ENCODE measurements at places on chromosomes 13 and 19.

GRCh38 chr13:26831336-26831908 lies 70.8 kb upstream of the GPR12 start:
- DNase-seq = no peak

GRCh38 chr13:112994084-112994780 lies 25.2 kb downstream of the MCF2L start:
- DNase-seq = no peak

DNA sequence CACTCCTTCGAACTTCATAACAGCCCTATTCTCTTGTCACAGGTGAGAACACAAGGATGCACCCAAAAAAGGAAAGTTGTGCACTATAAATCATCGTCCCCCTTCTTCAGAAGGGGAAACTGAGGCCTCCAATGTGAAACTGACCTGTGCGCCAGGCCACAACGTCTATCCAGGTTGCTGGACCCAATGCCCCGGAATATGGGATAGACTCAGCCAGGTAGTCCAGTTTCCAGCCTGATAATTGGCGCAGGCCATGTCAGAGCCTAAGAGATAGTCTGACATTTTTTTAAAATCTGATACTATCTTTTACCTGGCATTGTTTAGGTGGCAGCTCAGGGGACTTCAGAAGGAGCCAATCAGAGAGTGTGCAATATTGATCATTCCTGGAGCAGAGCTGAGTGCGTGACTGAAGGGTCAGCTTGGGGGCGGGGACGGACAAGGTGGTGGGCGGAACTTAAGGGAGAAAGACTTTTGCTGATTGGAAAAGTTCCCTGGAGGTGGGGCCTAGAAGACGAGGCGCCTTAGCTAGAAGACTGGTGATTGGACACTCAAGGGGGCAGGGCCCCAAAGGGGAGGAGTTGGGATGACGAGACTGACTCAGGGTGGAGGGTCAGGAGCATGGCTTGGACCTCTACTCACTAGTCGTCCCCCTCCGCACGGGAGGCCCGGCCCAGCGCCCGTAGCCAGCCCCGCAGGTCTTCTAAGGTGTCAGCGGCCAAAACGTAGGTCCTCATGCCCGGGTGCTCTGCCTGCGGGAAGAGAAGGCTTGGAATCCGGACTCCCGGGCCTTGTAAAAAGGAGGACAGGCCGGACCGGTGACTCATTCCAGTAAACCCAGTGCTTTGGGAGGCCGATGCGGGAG lies 8.5 kb downstream of the PLEKHA4 start:
- DNase-seq = peak; percentile 24

DNA sequence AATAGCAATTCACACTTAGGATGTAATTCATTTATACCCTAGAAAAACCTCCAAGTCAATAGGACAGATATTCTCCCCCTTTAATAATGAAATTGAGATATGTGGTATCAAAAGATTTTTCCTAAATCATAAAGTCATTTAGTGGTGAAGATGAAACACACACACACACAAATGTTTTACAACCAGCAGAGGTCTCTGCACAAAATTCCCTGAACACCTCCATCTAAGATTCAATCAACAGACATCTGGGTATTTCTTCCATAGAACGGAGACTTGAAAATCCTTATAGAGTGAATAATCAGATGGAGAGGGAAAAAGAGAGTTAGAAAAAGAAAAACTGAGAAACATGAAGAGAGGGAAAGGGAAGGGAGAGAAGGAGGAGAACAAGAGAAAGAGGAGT lies 52.8 kb downstream of the MYCBP2 start:
- no peak for DNase-seq

DNA sequence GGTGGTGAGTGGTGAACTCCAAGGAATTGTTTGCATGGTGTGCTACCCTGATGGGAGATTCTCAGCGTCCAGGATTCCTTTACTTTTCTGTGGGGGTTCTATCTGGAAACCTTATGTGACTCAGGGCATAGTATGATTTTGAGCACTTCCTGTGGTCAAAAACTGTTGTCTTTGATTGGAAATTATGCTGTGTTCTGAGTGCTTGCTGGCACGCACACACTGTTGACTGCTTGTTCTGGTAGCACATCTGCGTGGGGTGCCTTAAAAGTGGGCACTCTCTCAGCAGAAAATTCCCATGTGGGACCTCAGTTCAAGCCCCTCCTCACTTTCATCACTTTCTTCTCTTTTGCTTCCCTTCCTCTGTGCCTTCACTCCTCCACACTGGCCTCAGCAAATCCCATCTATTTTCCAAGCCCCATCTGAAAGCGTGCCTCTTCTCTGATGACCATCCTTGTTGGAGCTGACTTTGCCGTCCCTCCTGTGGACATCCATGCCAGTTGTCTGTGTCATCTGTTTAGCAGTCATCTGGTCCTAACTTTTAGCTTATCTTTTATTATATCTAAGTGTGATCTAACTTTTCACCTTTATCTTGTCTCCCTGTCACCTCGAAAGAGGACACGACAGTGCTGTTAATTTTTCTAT lies 56.4 kb upstream of the NPAS1 start:
- no peak for DNase-seq

- no peak for DNase-seq
Measured at GRCh38 chr13:28037399-28037798, 48.9 kb upstream of the URAD start.

DNA sequence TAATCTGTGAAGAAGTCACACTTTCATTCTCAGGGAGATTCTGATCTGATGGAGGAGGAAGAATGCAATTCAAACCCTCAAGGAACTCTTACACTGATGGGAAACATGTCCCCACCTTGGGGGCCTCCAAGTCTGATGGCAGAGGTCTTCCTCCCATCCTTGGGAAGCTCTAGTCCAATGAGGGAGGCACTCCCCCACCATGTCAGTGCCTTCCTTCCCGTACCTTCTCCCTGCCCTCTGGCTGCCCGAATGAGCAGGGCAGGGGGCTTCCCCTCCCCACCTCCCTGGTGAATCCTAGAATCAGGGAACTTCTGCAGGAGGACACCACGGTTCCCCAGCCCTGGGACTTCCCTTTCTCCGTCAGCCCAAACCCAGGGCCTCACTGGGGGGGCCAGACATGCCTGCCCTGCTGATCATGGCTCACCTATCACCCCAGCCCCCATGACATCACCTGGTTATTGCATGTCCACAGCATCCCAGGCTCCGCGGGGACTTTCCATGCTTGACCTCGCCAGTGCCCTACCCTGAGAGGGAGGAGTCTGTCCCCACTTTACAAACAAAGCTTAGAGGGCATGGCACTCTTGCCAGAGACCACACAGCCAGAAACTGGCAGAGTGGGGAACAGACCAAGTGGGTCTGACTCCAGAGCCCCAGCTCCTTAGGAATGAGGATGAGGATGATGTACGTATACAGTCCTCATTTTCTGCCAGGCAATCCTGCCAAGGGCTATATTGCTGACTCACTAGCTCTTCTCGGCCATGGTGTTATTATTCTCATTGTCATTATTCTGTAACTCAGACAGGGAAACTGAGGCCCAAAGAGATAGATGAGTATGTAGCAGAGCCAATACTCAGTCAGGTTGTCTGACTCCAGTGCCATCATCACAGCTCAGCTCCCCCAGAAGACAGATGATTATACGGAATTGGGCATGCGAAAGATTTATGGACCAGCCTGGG lies 9.6 kb upstream of the BCL3 start:
- no peak for DNase-seq

- DNase-seq = no peak
Measured at GRCh38 chr13:22050951-22051563, 380.2 kb downstream of the FGF9 start.

- DNase-seq = no peak
Measured at GRCh38 chr13:42885325-42885724, 103.9 kb downstream of the FAM216B start.

GRCh38 chr13:73767191-73767741 lies 366.9 kb downstream of the KLF12 start:
- DNase-seq = no peak

DNA sequence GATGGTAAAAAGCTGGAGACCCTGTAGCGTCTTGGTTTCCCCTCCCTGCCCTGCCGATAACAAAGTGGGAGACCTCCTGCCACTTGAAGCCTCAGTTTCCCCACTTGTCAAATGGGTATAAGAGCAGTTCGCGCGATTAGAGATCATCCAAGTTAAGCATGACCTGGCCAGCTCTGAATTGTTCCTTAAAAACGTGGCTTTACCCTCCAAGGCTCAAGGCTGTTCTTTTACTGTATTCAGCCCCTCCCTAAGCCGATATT lies 421 bp downstream of the TNPO2 start:
- no peak for DNase-seq

- DNase-seq = no peak
Measured at GRCh38 chr13:35700671-35701070, 224.2 kb upstream of the MAB21L1 start.

GRCh38 chr13:108779308-108779707 lies 149.9 kb downstream of the MYO16 start:
- DNase-seq = no peak

DNA sequence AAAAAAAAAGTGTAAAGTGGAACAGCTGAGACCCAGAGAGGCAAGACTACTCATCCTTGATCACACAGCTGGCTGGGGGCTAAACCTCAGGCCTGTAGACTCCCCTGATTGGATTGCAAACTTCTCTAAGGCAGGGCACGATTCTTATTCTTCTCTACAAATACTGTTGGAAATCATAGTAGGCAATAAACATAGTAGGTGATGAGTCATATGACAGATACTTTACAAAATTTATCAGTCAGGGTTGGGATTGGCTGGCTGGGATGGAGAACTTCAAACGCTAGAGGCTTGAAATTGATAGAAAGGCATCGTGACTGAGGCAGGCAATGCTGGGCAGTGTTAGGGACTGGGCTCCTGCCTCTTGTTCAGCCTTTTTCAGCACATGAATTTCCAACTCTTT lies 5.9 kb upstream of the MATK start:
- DNase-seq = no peak

DNA sequence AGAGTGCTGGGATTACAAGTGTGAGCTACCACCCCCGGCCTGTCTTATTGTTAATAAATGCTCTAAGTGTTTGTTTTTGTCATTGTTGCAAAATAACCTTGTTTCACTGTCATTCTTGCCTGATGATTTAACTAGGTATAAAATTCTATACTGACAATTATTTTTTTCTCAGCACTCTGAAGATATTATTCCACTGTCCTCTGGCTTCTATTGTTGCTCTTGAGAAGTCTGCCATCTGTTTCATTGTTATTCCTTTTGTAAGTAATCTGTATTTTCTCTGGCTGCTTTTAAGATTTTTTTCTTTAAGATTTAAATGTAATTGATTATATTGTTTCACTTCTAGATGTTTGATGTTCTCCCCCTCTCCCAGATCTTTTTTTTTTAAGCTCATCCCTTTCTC lies 17.6 kb downstream of the ZNF420 start:
- DNase-seq = no peak

DNA sequence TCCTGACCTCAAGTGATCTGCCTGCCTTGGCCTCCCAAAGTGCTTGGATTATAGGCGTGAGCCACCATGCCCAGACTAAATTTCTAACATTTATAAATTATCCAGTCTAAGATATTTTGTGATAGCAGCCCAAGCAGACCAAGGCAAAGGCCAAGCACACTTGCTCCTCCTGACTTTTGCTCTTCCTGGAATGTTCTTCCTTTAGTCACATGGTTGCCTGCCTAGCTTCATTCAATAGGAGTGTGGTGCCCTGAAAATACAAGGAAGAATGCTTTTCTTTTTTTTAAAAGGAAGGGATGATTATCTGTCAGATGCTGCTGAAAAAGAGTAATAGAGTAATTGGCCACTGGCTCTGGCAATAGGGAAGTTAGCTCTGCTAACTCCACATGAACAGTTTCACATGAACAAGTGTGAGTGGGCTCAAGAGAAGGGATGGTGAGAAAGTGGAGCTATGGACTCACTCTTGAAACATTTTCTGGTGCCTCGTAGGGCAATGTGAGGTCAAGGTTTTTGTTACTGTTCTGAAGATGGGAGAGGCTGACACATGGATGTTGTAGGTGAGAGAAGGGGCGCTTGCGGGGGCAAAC lies 47.1 kb downstream of the USPL1 start:
- DNase-seq = no peak
